Hematopoietic multipotent progenitor cell (in vitro differentiated cells): ENCODE measurements at places on chromosomes 4 and X.

DNA sequence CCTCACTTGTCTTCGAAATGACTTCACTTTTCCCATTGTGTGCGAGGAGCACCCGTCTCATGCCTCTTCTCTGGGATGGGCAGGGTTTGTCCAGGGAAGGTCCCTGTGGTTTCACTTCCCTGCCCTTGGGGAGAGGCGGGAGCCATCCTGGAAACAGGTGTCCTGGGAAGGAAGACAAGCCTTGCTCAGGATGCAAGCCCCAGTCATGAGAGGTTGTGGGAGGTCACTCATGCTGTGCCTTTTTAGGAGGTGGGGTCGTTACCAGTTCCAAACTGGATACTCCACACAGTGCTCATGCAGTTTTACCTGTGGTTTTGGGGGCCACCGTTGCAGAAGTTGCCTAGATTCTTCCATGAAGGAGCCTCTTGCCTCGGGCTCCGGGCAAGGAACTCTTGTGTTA, 3.8 kb downstream of the RGS12 start:
- no peak for DNase-seq

GRCh38 chr4:244471-244870, 60.8 kb downstream of the ZNF732 start:
- DNase-seq, result peak; percentile 79

GRCh38 chr4:154942176-154942575, 161.1 kb downstream of the RBM46 start:
- no peak for DNase-seq

- DNase-seq, result no peak
Measured at GRCh38 chr4:53022513-53023100, 160.5 kb downstream of the RASL11B start.

- DNase-seq, result peak; percentile 10
Measured at GRCh38 chr4:185424905-185425646, 688 bp downstream of the UFSP2 start.

DNA sequence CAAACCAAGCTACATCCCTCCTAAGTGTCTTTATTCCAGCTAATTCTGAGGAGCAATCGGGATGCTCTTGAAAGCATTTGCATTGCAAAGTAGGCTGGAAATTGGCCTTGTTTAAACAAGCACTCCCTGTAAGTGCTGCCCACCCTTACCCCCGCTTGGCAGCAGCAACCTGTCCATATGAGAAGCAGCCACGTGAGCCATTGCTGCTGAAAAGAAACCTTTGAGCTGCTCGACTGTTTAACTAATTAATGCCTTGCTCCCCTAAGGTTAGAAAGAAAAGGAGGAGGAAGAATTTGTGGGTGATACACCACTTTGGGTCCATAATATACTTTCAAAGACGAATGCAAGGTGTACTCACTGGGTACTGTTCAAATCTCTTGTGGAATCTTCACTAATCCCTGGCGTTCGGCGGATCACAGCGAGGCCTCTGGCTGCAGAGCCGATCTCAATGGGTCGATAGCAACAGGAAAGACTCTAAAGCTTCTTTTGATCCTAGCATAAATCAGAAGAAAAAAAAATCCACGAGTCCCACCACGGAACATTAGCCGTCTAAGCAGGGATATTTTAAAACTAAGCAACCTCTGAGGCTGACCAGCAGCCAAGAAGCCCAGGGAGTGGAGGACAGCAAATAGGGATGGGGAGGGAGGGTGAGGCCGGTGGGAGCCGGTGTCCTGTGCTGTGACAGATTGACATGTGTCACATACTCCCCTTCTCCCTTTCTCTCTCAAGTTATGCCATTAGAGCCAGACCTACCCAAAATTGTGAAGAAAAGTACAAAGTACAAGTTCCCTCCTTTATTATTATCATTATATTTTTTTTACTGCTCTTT, 37.2 kb upstream of the MGST2 start:
- DNase-seq, result no peak

DNA sequence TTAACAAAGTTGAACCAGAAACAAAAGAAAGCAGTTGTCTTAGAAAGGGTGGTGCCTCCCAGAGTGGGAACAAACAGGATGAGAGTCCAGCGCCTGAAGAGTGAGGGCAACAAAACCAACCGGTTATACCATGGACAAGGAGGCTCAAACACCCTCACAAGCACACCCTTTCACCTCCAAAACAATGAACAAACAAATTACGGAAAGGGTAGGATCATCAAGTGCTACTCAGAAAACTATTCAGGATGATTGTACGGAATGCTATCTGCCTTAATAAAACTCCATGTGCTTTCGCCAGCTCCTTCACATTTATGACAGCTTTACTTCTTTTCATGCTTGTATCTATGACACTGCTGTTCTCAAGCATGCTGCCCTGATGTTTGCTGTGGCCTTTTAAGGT, 26.8 kb downstream of the SLC39A8 start:
- DNase-seq, result no peak

- no peak for DNase-seq
Measured at GRCh38 chr4:54006755-54007154, 57.6 kb downstream of the CHIC2 start.

- DNase-seq, result no peak
Measured at GRCh38 chr4:62510228-62510627, 1310.1 kb downstream of the ADGRL3 start.

GRCh38 chr4:113410686-113411085, 350.9 kb downstream of the CAMK2D start:
- DNase-seq, result no peak

- DNase-seq, result no peak
Measured at GRCh38 chr4:184196730-184197385, 20.8 kb downstream of the ENPP6 start.

- DNase-seq, result peak; percentile 69
Measured at GRCh38 chrX:140141444-140142029, 176.2 kb upstream of the CXorf66 start.

DNA sequence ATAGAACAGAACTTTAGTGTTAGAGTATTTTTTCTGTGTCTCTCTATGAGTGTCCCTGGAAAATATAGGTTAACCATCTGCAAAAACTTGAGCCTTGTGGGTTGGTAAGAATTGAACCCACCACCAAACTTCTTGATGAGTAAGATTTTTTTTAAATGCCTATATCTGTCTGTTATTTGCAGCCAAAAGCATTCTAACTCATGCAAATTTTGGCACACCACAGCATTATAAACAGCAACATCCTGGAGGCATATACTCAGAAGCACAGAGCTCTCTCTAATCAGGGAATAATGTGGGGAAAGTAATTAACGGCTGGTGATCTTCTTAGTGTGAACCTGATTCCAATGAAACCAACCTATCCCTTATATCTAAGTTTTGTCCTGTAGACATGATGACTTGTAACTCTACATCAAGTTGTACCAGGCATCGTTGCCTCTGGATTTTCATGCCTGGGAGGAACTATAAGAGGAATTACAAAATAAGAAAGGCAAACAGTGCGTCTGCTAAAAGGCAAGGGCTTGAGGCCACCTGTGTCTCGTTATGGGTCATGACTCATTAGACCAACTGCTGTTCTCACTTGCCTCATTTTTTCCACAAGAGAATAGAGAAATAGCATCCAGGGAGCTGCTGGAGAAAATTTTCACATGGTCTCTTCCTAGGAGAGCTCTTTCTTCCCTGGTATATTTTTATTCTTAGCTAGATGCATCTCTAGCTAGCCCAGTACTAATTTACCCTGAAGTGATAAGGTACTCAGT, 202.4 kb downstream of the CHIC2 start:
- DNase-seq, result no peak

DNA sequence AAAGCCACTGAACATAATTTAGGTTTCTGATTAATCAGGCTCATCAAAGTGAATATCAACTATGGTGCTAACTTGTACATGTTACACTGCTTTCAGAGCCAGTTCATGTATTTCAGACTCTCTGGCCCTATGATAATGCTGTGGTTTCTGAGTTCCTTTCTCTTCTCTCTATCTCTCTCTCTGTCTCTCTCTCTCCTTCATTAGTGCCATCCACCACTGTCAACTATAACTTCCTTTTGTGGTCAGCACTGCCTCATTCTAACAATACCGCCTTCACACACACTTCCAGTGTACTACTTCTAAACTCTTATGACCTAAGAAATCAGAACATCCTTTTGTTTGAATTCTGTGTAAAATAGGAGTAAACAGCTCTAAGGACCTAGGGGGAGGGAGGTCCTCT, 907.1 kb downstream of the RPA4 start:
- DNase-seq, result peak; percentile 3

- DNase-seq, result peak; percentile 0
Measured at GRCh38 chrX:149648932-149649331, 17.3 kb upstream of the TMEM185A start.

- DNase-seq, result no peak
Measured at GRCh38 chrX:19382555-19383145, 38.9 kb downstream of the PDHA1 start.

GRCh38 chr4:41719417-41719816, 29.1 kb downstream of the PHOX2B start:
- no peak for DNase-seq

DNA sequence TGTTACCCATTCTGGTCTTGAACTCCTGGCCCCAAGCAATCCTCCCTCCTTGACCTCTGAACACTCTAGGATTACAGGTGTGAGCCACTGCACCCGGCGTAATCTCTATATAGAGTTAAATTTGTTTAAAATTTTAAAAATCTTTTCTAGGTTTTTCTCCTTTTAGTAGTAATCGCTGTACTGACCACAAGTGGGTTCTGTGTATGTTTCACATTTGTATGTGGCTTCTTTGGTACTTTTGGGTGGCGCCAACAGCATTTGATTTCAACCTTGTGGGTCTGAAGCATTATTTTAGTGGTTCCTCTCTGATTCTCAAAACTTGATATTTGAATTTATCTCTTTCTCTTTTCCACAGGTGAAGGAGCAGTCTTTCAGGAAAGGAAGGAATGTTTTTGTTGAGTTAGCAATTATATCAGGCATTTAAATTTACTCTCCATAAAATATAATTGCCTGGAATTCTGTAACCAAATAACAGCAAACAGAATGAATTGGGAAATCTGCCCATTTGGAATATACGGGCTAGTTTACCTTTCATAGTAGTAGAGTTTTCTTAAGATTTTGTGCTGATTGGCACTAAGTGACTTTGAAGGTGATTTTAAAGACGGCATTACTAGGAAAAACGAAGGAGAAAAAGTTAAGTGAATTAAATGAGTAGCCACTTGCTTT, 29.5 kb downstream of the ARHGAP10 start:
- no peak for DNase-seq

GRCh38 chr4:52822583-52822971, 39.5 kb upstream of the RASL11B start:
- DNase-seq, result no peak

- no peak for DNase-seq
Measured at GRCh38 chr4:38785041-38785790, 2.4 kb upstream of the TLR10 start.

- peak; percentile 70 for DNase-seq
Measured at GRCh38 chrX:1466971-1467561, 14.4 kb upstream of the ASMTL start.

DNA sequence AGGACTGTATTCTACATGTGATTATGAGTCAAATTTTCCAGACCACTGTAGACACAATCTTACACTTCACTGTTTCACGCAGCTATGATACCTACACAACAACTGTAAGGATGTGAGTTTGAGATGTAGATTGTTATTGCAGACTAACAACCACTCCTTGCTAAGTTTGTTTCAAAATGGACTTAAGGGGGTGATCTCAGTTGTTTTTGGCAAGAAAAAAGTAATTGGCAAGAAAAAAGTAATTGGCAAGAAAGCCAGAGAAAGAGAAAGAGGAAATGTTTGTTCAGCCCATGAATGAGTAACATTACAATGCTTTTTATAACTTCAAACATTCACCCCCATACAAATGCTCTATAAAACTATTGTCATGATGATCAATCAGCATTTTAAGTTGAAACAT, 466.4 kb downstream of the DMD start:
- no peak for DNase-seq

GRCh38 chr4:74308215-74308614, at the start of gene EPGN:
Gene EPGN, plus strand, starts transcription at chr4:74308470. Its CDS starts 64 bp downstream, at chr4:74308534.
- DNase-seq, result no peak

- DNase-seq, result no peak
Measured at GRCh38 chr4:77147079-77147782, 9.8 kb upstream of the CCNG2 start.

GRCh38 chrX:116657071-116657470, 194.3 kb upstream of the CT83 start:
- no peak for DNase-seq

DNA sequence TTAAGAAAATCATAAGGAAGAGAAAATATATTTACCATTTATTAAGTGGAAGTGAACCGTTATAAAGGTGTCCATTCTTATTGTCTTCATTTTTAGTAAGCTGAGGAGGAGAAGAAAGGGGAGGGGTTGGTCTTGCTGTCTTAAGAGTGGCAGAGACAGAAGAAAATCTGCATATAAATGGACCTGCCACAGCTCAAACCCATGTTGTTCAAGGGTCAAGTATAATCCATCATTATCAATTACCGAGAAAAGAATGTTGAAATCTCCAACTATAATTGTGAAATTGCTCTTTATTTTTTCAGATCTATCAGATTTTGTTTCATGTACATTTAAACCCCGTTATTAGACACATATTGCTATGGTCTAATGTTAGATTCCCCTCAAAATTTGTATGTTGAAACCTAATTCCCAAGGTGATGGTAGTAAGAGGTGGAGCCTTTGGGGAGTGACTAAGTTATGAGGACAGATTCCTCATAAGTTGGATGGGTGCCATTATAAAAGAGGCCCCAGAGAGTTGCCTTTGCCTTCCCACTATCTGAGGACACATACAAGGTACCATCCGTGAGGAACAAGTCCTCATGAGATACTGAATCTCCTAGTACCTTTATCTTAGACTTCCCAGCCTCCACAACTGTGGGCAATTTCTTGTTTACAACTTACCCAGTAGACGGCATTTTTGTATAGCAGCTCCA, 58.5 kb upstream of the SMAD1 start:
- no peak for DNase-seq

DNA sequence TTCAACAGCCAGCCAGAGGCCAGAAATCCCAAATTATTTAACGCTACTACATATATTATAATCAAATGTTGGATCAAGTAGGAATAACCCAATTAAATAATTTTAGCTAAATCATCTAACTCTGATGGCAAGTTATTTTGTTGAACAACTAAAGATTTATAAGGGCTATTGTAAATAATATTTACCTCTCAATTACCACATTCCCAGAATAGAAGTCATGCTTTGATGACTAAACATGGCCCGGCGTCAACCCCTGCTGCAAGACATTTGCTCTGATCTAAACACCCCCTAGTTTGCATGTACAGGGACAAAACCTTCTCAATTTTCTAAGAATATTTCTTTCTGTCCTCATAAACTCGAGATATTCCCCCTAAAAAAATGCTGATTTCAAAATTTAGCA, 14.2 kb downstream of the VEGFC start:
- DNase-seq, result no peak

GRCh38 chrX:89034679-89035078, 287.7 kb downstream of the CPXCR1 start:
- DNase-seq, result no peak

- no peak for DNase-seq
Measured at GRCh38 chrX:93422693-93423092, 250.7 kb downstream of the NAP1L3 start.
